ENCODE measurements at places on chromosomes 2 and 18.

DNA sequence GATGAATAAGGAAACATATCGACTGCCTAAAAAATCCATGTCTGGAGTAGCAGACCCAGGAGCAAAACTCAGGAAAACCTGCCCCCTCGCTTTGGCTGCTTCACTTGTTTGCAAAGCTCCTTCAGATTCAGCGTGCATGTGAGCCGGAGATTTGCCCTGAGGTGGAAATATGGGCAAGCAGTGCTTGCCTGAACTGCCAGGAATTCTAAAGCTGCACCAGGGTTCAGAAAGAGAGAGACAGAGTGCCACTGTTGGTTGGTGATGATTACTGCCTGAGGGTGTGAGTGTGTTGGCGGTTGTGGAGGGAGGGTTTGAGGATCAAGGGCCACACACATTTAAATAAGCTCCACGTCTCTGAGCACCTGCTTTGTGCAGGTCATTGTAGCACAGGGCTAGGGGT lies 139.6 kb upstream of the RGPD4 start:
- no peak for DNase-seq

- no peak for DNase-seq
Observed at GRCh38 chr18:1578505-1578904, 673.8 kb downstream of the ADCYAP1 start.

- no peak for DNase-seq
Observed at GRCh38 chr2:107810734-107811133, 16.0 kb upstream of the RGPD4 start.

DNA sequence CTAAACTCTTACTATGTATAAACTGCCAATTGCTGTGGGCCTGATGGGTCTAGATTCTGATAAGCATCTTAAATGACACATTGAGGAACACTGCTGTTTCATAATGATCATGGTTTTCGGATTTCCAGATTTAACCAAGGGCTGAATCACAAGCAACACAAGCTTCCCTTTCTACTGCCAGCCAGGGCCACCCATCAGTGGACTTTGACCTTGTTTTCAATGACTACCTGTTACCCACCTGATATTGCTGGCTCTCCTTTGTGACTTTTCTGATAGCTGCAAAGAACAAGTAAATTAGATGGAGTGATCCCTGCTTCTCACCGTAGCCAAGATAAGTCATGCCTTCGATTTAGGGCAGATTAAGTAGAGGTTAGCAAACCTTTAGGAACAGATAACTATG lies 259.0 kb downstream of the PAX3 start:
- no peak for DNase-seq

GRCh38 chr18:74342416-74343043 lies 26.9 kb downstream of the C18orf63 start:
- DNase-seq: no peak

GRCh38 chr2:104378853-104379374 lies 475.0 kb upstream of the POU3F3 start:
- no peak for DNase-seq

DNA sequence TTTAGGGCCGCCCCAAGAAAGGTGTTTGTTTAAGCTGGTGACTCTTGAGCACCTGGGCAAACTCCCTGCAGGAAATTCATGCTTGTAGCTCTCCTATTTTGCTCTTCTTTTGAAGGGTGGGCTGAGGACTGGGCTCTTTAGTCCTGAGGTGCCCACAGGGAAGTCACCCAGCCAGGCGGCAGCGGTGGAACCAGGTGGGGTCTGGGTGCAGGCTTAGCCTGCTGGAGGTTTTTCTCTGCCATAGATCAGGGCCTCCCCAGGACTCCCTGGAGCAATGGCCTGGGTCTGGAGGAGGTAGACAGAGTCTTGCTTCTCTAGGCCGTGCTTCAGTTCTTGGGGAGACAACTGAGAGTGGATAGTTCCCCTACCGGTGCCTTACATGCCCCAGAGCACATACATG lies 99.9 kb downstream of the CLIP4 start:
- no peak for DNase-seq

DNA sequence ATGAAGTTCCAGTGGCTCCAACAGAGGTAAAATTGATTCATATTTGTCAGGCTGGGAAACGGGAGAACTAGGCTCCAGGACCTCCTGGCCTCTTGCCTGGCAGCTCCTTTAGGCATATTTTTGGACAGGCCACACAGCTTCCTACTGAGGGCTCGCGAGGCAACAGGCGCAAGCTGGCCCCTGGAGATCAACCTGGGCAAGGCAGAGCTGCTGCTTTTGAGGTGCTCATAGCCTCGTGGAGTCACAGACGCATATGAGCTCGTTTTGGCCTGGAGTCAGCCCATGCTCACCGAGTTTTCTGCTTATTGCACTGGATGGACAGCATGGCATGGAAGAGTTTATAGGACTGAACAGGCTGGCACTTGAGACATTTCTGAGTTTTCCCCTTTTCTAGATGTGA lies 97.7 kb downstream of the CAPN13 start:
- no peak for DNase-seq

GRCh38 chr18:7662866-7663265 lies 95.8 kb downstream of the PTPRM start:
- no peak for DNase-seq

DNA sequence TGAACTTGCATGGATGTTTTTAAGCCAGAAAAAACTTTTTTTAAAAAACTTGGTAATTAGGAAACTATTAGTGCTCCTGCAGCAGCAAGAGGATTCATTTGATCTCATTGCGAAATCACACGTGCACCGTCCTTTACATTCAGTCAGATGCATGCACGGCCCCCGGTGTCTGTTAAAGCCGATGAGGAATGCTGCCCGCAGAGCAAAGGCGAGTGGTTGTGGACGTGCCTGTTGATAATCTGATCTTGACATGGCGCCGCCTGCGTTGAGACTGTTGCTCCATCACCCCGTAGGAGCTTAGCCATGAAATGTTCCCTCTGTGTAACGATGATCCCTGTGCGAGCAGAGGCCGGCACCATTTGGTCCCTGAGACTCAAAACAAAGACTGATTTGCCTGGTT lies 300.0 kb downstream of the GBX2 start:
- DNase-seq: no peak

DNA sequence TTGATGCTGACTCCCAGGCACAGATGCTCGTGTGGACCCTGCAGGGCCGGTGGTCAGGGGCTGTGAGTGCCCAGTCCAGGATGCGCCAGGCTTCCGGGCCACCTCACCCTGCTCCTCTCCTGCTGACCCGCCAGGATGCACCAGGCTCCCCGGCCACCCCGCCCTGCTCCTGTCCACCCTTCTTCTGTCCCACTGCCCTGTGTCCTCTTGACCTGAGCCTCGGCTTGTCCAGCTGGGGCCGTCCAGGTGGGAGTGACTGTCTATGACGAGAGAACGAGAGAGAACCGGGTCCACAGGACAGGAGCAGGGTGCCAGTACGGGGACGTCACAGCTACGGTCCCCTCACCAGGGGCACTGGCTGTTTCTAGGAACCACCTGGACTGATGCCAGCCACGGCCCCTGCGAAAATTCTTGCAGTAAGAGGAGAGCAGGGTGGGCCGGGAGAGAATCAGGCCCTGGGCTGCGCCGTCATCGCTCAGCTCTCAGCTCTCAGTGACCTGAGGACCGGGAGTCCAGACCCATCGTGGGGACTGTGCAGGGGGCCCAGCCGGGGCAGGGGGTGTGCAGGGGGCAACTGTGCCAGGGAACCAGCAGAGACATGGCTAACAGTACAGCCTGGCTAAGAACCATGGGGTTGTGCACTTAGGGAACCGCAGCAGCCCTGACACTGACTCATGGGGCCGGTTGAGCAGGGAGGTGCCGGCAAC lies 12.9 kb upstream of the NFATC1 start:
- DNase-seq: no peak

GRCh38 chr2:127655209-127656073 lies 9.5 kb downstream of the GPR17 start:
- DNase-seq: no peak

DNA sequence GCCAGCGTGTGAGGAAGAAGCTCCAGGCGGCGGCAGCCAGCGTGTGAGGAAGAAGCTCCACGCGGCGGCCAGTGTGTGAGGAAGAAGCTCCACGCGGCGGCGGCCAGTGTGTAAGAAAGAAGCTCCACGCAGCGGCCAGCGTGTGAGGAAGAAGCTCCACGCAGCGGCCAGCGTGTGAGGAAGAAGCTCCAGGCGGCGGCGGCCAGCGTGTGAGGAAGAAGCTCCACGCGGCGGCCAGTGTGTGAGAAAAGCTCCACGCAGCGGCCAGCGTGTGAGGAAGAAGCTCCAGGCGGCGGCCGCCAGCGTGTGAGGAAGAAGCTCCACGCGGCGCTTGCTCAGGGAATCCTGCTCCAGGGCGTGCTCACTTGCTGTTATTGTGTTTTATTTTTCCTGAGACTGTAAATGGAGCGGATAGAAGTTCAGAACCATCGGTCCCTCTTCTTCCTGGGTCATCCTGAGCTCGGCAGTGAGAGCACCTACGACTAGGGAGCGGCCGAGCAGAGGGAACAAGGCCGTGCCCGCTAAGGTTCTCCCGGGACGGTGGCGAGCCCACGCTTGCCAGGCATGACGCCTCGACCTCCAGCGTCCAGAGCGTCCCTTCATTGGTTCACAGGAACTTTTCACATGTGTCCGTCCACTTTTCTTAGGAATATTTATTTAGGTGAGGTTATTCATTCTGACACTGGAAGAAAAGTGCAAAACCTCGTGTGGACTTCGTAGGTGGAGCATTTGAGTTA lies 94.2 kb downstream of the TMEM18 start:
- no peak for DNase-seq

GRCh38 chr2:120682654-120683053 lies 53.0 kb upstream of the GLI2 start:
- no peak for DNase-seq

GRCh38 chr2:33810046-33810835 lies 211.1 kb upstream of the FAM98A start:
- no peak for DNase-seq

DNA sequence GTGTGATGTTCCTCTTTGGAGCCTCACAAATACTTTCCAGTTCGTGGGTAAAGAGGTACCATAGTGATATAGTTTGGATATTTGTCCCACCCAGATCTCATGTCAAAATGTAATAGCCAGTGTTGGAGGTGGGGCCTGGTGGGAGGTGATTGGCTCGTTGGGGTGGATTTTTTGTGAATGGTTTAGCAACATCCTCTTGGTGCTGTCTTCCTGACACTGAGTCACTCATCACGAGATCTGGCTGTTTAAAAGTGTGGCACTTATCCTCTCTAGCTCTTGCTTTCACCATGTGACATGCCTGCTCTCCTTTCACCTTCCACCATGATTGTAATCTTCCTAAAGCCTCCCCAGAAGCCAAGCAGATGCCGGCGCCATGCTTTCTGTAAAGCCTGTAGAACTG lies 3.0 kb upstream of the CCDC93 start:
- DNase-seq: no peak

DNA sequence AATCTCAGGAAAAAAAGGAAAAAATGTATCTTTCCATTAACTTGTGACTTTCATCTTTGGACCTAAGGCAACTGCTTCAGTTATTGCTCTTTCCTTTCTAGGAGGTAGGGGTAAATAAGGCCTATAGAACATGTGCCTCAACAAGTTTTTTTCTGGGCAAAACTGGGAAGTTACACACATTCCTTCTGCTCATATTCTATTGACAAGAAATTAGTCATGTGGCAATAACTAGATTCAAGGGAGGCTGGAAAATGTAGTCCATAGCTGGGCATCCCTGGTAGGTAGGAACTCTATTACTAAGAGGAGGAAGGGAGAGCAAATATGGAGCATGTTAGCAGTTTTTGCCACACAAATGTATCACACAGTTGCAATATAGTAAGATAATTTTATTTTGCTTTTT lies 37.7 kb upstream of the NEMP2 start:
- DNase-seq: no peak

DNA sequence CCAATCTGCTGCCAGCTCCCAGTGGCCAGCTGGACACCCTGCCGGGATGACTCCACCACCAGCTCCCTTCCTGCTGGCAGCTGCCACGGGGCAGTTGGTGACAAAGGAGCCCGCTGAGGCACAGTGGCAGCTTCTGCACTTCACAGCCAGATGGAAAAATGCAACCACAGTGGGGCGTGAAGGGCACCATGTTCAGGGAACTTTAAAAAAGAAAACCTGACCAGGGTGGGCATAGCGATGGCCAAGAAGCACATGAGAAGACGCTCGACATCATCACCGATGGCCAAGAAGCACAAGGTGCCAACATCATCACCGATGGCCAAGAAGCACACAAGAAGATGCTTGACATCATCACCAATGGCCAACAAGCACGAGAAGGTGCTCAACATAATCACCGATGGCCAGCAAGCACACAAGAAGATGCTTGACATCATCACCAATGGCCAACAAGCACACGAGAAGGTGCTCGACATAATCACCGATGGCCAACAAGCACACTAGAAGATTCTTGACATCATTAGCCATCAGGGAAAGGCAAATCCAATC lies 243.5 kb downstream of the EIPR1 start:
- DNase-seq: no peak

- DNase-seq: no peak
Observed at GRCh38 chr2:103002954-103003353, 241.1 kb downstream of the TMEM182 start.

GRCh38 chr2:99707592-99707991 lies 217.8 kb upstream of the REV1 start:
- DNase-seq: no peak

DNA sequence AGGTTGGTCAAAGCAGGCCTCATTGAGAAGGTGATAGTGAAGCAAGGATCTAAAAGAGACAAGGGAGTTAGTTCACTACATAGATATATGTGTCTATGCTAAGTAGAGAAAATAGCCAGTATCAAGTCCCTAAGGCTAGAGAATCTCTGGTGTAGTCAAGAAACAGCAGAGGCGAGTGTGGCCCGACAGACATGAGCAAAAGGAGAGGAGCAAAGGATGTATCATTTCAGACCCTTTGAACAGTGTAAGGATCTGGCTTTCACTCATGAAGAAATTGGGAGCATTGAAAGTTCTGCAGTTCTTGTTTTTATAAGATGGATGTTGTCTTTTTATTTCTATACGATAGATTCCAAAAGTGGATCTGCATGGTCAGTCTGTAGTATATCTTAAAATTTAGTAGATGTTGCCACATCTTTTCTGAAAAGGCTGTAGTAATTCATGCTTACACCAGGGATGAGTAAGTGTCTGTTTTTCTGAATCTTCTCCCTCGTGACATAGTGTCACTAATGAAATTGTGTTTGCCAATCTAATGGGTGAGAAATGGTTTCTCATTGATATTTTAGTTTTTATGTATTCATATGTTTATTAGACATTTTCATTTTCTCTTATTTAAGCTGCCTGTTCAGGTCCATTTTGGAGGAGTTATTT lies 18.8 kb downstream of the SP100 start:
- no peak for DNase-seq

Measured in GM12878 (cell line).